ENCODE measurements at places on chromosomes 5 and 9. TPM values are rescaled to one million over a fixed set of nuclear protein-coding genes. Genes with fewer than 3 reads are reported as not detected.

DNA sequence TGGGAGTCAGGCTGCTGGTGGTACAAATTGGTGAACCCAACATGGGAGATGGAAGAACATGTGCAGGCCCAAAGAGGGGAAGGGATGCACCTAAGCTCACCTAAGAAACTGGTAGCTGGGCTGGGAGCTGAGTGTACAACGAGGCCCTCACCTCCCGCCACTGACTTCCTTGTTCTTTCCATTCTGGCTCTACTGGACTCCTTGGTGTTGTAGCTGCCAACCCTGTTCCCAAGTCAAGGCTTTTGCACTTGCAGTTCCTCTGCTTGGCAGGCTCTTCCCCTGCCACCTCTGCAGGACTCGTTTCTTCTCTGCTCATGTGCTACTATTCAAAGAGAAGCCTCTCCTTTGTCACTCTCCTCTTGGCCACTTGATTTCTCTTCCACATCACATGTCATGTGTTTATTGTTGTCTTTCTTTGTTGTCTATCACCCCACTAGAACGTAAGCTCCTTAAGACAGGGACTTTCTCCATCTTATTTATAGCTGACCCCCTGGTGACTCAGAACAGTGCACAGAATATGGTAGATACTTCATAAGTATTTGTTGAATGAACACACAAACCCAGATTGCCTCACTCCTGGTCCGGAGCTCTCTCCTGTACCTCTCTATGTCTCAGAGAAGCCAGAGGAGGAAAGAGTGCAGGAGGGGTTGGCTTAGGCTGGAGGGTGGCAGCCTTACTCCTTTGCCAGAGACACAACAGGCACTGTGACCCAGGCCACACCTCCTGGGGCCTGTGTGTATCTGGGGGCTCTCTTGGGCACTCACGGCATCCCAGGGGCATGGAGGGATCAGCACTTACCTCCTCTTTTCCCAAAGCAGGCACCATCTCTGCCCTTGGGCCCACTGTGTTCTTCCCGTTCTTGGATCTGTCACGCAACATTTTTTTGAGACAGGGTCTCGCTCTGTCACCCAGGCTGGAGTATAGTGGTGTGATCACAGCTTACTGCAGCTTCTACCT is 5.2 kb upstream of the SPINK4 start:
- DNase-seq, result no peak

- DNase-seq, result no peak
Measured at GRCh38 chr5:6169660-6170059, 208.7 kb downstream of the MED10 start.

DNA sequence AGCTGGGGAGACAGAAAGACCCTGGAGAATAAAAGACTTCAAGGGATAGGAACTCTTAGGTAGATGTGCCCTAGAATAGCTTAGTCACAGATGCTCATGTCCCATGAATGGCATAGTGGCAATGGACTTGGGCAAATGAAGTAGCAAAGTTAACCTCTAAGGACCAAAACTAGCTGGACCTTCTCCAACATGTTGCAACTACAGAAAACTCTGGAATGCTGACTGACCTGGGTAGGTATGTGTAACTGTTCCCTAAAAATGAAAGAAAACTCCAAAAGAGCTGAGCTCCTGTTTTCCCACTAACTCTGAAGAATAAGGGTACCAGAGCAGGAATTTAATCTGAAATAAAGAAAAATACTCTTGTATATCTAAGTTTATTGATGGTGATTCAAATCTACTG is 12.5 kb upstream of the LPAR1 start:
- no peak for DNase-seq

GRCh38 chr9:18275313-18275990 is 198.5 kb upstream of the ADAMTSL1 start:
- DNase-seq, result no peak

DNA sequence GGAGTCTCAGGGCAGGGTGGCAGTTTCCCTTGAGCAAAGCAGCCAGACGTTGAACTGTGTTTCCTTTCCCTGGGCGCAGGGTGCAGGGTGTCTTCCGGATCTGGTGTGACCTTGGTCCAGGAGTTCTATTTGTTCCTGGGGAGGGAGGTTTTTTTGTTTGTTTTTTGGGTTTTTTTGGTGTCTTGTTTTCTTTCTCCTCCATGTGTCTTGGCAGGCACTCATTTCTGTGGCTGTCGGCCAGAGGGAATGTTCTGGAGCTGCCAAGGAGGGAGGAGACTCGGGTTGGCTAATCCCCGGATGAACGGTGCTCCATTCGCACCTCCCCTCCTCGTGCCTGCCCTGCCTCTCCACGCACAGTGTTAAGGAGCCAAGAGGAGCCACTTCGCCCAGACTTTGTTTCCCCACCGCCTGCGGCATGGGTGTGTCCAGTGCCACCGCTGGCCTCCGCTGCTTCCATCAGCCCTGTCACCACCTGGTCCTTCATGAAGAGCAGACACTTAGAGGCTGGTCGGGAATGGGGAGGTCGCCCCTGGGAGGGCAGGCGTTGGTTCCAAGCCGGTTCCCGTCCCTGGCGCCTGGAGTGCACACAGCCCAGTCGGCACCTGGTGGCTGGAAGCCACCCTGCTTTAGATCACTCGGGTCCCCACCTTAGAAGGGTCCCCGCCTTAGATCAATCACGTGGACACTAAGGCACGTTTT is 3.5 kb upstream of the PHYHD1 start:
- DNase-seq, result no peak

DNA sequence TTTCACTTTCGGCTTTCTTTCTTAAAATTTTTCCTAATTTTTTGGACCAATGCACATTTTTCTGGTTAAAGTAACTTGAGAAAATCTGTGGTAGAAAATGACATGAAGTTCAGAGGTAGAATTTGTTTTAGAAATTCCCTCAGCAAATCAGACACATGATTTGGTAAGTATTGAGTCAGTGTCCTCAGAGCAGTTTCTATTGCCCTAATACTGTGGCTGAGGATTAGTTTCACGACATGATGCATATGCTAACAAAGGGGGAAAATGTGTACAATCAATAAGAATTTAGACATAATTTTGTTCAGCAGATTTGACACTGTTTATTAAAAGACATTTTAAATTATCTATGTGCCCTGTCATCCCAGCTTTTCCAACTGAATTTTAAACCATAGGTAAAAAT is 56.2 kb upstream of the GCNT4 start:
- no peak for DNase-seq

- DNase-seq, result no peak
Measured at GRCh38 chr5:93425096-93425495, 155.9 kb downstream of the NR2F1-AS1 start.

DNA sequence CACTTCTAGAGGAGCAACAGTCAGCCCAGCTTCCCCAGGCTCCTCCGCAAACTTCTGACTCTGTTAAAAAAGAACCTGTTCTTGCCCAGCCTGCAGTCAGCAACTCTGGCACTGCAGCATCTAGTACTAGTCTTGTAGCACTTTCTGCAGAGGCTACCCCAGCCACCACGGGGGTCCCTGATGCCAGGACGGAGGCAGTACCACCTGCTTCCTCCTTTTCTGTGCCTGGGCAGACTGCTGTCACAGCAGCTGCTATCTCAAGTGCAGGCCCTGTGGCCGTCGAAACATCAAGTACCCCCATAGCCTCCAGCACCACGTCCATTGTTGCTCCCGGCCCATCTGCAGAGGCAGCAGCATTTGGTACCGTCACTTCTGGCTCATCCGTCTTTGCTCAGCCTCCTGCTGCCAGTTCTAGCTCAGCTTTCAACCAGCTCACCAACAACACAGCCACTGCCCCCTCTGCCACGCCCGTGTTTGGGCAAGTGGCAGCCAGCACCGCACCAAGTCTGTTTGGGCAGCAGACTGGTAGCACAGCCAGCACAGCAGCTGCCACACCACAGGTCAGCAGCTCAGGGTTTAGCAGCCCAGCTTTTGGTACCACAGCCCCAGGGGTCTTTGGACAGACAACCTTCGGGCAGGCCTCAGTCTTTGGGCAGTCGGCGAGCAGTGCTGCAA is 72.8 kb downstream of the NUP214 start:
- DNase-seq, result no peak

DNA sequence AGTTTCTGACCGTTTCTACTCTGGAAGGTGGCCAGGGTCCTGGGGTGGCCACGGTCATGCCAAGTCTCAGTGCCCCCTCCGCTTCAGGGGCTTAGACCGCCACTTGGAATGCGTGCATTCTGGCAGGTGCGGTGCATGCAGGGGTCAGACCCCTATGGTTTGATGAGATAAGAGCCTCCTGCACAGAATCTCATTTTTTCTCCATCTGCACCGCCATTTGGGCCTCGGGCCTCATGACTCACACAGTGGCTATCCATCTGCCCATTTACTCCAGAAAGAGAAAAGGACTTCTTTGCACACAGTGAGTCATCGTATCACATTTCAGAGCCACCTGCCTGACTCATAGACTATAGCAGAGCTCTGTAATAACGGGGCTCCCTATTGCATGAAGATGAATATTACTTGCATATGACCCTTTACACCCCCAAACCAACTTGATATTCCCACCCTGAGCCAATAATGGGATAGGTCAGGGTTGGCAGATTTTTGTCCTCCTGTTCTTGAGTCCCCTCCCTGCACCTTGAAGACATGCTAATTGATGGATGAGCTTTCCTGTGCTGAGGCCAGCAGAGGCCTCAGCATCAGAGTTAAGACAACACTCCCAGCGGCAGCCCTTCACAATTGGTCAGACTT is 157.4 kb downstream of the NR3C1 start:
- DNase-seq, result peak; percentile 98

DNA sequence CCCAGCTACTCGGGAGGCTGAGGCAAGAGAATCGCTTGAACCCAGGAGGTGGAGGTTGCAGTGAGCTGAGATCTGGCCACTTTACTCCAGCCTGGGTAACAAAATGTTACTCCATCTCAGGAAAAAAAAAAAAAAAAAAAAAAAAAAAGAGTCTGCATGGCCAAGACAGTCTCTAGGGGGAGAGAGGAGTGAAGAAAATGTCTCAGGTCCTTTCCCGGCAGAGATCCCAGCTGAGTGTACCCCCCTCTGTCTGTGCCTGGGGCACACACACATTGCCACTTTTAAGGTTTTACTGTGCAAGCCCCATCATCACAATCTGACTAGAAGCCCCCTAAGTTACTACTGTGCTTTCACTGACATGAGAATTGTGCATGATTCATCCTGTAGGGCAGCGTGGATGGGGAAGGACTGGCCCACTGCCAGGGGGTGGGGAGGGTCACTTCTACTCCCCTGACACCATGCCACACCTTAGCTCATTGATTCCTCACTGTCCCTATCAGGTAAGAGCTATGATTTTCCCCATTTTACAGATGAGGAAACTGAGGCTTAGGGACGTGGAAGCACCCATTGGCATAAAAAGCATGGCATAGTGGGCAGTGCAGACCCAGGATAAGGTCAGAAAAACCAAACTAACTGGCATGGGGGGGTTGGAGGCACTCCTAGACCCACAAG is 102.3 kb upstream of the LARP1 start:
- DNase-seq, result no peak

DNA sequence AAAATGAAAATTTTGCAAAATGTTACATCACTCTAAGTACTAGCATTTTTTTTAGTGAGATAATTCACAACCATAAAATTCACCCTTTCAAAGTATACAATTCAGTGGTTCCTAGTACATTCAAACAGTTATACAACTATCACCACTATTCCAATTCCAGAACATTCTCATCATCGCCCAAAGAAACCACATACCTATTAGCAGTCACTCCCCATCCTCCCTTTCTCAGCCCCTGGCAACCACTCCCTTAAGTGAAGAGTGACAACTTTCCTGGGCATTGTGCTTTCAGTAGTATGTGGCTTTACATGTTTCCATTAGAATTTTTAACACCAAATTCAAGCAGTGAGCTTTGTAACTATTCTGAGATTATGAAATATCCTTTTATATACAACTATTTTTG is 81.4 kb downstream of the RASEF start:
- DNase-seq, result no peak

DNA sequence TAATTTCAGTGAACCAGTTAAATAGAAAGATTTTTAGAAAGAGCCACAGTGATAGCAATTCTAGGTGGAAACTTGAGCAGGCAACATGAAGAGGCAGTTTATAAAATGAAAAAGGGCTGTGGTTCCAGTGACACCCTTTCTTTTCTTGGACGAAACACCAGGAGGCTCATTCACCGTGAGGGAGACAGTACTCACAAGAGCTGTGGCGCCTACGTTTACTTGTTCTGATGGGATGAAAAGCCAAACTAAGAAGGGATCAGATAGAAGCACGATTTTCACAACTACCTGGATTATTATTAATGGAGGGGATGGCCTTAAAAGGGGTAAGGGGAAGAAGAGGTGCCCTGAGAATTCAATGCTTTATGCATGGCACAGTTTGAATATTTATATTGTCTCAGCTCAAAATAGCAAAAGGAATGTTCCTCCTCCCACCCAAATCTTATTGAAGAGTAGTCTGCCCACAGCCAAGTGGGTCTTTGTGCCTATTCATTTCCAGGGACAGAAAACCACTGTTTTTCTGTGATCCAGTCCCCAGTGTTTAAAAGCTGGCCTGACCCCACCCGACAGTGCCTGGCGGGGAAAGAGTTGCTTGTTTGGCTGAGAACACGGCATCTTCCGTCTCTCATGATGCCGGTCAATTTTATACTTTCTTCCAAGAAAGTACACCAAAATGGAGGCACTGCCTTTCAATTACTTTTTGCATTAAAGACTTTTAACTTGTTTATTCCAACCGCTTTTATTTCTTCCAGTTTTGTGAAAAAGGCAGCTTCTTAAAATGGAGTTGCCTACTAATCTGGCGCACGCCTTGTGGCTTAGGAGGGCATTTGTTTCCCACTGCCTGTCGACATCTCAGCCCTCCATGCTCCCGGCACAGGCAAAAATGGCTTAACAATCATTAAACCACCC is 51.9 kb downstream of the HABP4 start:
- DNase-seq, result no peak

DNA sequence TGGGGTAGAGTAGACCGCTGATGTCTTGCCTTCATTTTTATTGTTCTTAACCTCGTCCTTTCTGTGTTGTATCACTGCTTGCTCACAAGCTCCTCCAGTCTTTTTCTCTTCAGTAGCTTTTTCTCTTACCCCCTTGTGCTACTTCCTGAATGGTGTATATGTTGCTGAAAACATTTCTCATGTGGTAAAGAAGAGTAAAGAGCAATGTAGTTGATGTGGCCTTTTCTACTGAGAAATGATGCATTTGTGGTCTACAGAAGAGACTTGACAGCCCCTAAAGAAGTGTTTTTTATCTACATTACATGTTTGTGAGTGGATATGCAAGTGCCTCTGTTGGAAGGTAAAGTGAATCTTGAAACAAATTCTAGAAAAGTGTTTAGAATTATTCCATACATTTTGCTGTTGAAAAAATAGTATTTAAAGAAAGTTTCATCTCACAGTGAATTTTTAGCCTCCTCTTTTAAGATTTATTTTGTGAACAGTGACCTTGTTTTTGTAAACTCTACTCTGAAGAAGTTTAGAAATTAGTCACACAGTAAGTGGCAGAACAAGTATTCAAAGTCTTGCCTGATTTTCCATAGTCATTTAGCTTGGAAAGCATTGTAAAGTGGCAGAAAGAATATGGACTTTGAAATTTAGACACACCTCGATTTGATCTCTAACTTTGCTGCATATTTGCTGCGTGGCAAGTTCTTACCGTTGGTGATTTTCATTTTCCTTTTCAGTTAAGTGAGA is 17.4 kb downstream of the CDC42SE2 start:
- no peak for DNase-seq

SPATA31A5 gene
- not detected for total RNA-seq

FBXL7 gene
- total RNA-seq, result 0.92 TPM

DMGDH gene
- total RNA-seq, result 0.18 TPM

REXO4 gene
- 32.8 TPM for total RNA-seq

Measured in Daoy (cell line).